ENCODE measurements at places on chromosomes 16 and 17.

GRCh38 chr16:65641762-65642289 lies 520.0 kb upstream of the CDH11 start:
- DNase-seq, result no peak

- no peak for DNase-seq
Observed at GRCh38 chr17:44807093-44807816, 22.8 kb downstream of the GJC1 start.

DNA sequence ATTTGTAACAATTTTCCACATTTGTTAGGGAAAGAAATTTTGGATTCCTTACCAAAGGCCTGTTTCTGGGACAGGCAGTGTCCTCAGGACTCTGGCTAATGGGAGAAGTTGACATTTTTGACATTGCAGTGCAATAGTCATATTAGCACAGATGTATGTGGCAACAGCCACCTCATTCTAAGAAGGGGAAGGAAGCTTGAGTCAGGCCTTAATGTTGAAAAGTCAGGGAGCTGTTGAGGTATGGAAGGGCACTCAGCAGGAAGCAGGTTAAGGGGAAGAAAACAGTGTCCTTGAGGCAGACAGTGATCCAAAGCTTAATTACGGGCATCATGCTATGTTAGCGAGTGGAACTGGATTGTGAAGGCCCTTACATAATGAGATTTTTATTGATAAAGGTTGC lies 20.9 kb downstream of the AKTIP start:
- peak; percentile 74 for DNase-seq

GRCh38 chr16:69823831-69824563 lies 61.9 kb downstream of the WWP2 start:
- DNase-seq, result no peak

- peak; percentile 53 for DNase-seq
Observed at GRCh38 chr17:11935734-11936406, 61.4 kb downstream of the ZNF18 start.

DNA sequence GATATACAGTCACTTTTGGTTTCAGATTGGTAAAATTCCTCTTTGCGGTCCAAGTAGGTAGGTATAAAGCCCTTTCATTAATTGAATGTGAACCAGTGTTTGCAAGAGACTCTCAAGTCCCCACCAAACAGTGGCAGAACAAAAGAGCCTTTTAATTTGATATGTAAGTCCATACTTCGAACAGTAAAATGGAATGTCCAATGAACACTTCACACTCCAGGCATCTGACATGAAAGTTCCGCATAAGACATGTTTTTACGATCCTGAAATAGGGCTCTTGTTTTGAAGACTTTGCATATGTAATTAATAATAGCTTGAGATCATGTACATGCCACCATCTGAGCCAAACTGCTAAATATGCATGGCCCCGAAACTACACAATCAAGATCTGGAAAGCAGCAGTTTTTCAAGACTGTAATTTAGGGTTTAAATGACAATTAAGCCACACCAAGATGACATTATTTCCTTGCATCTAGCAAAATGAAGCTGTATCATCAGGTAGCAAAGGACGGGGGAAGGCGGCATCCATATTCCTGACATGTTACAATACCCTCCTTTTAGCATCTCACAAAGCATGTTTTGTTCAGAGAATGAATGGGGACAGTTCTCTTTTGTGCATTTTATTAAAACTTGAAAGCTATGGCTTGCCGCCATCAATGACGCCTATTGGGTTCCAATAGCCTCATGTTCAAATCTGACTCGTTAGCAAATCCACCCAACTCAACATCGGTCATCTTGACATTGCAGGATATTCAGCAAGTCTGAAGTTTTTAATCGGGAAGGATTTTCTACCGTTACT lies 39.4 kb downstream of the LITAF start:
- DNase-seq, result no peak
